RWPE1 (cell line): ENCODE measurements at places on chromosomes 6 and 20.

GRCh38 chr20:17614176-17614811, 44.4 kb downstream of the DSTN start:
- peak; percentile 14 for DNase-seq

- DNase-seq, result no peak
These were observed 39.4 kb downstream of the HFE start for GRCh38 chr6:26126394-26127235.

DNA sequence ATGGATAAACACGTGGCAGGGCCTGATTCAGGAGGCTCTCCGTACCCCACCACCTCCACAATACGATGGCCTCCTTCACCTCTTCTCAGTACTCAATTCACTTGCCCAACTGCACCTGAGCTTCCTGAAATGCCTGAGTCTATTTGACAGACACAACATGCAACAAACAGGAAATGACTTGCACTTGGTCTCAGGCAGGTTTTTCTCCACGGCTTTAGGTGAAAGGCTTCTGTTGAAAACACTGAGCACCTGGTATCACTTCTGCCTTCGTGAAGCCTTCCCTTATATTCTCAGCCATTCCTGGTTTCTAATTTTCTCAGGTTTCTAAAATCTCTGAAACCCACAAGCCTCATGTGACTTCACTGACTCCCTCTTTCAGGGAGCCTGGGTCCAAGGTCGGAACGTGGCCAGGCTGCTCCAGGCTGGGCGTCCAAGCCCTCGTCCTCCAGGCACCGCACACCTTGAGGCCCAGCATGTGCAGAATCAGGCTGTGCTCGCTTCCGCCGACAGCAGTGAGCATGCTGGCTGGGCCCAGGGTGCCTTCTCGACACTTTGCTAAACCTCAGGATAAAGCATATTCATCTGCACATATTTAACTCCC, 34.7 kb downstream of the TAF4 start:
- peak; percentile 48 for DNase-seq

DNA sequence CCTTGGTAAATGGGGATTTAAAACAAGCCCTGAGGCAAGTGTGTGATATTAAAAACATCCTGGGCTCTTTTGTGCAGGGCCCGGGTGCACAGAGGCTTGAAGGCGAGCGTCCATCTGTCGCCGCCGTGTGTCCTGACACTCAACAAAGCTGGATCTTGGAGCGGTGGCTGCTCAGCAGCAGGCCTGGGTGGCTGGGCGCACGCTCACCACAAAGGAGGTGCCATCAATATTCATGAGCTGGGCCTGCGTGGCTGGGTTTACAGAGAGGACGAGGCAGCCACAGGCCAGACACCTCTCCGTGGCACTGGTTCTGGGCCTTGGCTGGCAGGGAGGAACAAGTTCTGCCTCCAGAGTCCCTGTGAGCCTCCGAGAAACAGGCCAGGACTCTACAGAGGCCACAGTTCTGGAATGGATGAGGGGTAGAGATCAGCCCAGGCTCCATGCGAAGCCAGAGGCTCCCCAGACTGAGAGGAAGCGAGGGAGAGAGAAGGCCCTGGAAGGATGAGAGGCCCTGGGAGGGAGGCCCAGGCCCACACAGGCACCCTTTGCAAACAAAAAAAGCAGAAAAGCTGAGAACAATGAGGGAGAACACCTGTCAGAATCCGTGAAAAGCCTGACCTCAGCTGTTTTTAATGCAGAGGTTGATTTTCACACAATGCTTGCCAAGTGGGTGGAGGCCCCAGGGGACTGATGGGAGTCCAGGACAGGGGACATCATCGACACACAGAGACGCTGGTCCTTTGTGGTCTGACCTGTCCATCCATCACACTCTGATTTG, 21.9 kb downstream of the BHLHE23 start:
- no peak for DNase-seq

GRCh38 chr6:6256259-6256658, 64.2 kb downstream of the F13A1 start:
- no peak for DNase-seq

- DNase-seq, result no peak
These were observed 51.7 kb downstream of the NCOA6 start for GRCh38 chr20:34773726-34774125.

GRCh38 chr6:165448210-165448609, 138.8 kb upstream of the C6orf118 start:
- DNase-seq, result no peak

DNA sequence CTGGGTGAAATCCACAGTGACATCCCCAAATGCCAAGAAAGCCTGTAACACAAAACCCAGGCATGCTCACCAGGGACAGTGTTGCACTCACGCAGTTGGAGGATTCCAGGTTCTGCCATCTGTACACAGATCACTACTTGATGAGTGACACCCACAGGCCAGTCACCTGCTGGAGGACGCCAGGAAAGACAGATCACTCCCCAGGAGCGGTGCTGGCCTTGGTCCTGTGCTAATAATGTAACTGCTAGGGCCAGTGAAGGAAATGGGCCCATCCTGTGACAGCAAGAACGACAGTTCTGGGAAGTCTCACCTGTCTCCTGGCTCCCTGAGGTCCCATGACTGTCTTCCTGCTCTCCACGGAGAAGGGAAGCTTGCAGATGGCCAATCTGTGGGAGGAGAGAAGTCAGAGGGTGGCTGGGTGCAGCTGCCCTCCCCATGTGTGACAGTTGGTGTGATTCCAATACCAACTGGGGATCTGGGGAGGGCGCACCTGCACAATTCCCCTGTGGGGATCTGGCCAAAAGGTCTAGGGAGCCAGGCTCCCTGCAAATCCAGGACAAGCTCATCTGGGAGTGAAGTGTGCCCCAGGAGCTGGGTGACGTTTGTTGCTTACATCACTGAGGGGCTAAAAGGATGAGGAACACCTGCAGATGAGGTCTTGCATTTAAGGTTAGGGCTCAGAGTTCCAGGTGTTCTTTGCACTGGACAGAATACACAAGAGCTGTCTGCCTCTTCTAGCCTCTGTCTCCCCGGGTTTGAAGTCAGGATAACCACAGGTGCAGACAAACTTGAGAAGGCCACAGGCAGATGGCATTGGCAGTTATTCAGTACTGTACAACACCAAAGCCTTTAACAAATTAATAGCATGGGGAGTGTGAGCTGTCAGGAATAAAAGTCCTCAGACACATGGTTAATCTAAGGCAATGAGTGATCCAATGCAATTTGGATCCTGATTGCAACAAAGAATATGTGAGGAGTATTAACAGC, 10.3 kb downstream of the ZNF337 start:
- DNase-seq, result no peak

DNA sequence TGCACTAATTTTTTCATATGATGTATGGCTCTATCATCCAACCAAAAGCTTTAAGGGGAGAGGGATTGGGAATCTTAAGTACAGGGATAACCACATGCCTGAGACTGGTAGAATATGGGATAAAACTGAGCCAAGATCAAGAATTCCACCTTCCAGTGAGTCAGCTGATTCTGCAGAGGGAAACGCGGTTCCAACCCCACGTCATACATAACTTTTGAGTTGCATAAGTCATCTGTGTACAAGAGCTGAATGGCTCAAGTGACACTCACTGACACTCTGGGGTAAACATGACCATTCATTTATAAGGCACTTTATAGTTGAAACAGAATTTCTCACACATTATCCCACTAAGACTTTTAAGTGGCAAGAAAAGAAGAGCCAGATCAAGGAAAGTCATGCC, 16.4 kb downstream of the TRIM27 start:
- no peak for DNase-seq

- no peak for DNase-seq
These were observed 17.5 kb downstream of the PPARD start for GRCh38 chr6:35359744-35360348.

DNA sequence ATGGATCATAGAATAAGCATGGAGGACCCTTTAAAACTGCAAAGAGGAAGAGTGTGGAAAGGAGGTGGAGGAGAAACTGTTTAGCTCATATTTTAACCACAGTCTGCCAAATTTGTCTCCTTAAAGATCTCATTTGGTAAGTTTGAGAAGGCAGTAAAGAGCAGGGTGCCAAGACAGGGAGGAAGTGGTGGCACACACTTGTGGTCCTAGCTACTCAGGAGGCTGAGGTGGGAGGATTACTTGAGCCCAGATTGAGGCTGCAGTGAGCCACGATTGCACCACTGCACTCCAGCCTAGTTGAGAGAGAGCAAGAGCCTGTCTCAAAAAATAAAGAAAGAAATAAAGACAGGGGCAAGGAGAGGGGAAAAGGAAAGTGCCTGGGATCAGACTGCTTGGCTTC, 16.8 kb upstream of the DCBLD1 start:
- no peak for DNase-seq
